OCI-LY7 (cell line): ENCODE measurements at places on chromosomes 5 and 9. TPM values are rescaled to one million over a fixed set of nuclear protein-coding genes. Genes with fewer than 3 reads are reported as not detected.

GRCh38 chr5:91182763-91183162 lies 200.4 kb downstream of the ARRDC3 start:
- peak; percentile 13 for DNase-seq

- no peak for DNase-seq
Observed at GRCh38 chr9:16193066-16193465, 640.2 kb downstream of the CCDC171 start.

- DNase-seq, result no peak
Observed at GRCh38 chr5:35887321-35888100, 30.8 kb downstream of the IL7R start.

DNA sequence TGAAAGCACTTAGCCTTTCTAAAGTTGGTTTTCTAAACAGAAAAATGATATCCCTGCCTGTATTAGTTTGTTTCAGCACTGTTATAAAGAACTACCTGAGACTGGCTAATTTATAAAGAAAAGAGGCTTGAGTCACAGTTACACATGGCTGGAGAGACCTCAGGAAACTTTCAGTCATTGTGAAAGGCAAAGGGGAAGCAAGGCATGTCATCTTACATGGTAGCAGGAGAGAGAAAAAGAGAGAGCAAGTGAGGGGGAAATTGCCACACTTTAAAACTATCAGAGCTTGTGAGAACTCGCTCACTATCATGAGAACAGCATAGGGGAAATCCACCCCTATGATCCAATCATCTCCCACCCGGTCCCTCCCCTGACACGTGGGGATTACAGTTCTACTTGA lies 64.9 kb downstream of the FAM170A start:
- DNase-seq, result no peak

The FOXD4L5 gene
- 0.93 and 1.5 TPM in 2 replicates for total RNA-seq

GRCh38 chr5:1538276-1538675 lies 14.5 kb upstream of the LPCAT1 start:
- no peak for DNase-seq

The GGTA1 gene
- total RNA-seq, result not detected in 2 replicates

DNA sequence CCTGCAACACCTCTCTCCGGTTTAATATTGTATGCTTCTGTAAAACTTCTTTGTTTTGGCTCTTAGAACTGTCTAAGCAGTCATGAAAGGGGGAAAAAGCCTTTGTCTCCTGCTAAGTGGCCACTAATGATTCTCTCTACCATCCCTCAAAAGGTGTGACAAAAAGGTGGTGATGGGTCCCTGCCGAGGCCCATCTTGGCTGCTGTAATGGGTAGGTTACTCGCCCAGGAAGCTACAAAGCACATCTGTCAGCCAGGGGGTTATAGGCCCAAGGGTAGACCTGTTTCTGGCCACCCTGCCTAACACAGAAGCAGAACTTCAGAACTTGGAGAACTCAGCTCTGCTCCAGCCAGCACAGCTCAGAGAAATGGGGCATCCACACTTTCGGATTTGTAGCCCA lies 1.6 kb downstream of the FAM219A start:
- DNase-seq, result no peak

DNA sequence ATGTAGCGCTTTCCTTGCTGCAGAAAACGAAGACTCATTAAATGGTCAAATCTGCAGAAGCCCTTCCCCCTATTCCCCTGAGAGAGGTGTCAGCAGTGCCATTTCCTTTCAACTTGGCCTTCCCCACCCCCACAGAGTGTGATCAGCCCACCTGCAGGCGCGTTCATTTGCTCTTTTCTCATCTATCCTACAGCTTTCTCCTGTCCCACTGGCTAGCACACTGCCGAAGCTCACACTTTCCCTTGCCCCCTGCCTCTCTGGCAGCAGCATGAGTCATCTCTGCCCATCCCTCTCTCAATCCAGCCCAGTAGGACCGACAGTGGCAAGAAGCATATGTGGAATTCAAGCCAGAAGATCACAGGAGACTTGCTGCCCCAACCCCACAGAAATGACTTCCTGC lies 213.8 kb downstream of the FAM114A2 start:
- DNase-seq, result peak; percentile 92

GRCh38 chr9:89256642-89257041 lies 54.4 kb upstream of the CKS2 start:
- DNase-seq, result no peak

The GALT gene
- total RNA-seq, result 61.2 and 62.5 TPM in 2 replicates

GRCh38 chr9:83992407-83992806 lies 11.8 kb downstream of the RMI1 start:
- DNase-seq, result no peak

DNA sequence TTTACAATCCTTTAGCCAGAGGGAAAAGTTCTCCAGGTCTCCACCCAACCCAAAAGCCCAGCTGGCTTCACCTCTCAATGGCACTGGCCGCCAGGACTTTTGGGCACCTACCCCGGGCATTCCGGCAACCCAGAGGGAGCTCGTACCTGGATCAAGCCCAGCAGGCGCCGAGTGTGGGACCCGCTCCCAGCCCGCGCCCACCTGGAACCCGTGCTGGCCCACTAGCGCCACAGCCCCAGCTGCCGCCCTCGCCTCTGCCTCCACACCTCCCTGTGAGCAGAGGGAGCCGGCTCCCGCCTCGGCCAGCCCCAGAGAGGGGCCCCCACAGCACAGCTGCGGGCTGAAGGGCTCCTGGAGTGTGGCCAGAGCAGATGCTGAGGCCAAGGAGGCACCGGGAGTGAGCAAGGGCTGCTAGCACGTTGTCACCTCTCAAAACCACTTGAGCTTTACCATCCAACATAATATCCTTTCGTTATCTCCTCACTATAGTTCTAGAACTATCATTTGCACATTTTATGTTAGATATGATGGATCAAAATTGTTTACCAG lies 69.7 kb downstream of the GCNT1 start:
- DNase-seq, result no peak

DNA sequence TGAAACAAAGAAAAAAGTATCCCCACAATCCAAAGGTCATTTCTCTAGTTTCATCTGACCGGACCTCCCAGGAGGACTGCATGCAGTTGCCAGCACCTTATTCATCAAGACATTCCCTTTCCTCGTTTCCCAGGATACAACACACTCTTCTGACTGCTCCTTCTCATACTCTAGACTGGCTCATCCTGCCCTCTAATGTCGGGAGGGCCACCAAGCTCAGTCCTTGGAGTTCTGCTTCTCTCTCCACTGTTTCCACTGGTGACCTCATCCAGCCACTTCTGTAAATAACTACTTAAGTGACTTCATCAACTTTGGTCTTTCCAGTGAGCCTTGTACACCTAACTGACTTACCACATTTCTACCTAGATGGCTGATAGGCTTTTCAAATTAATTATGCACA lies 179.1 kb downstream of the EPB41L4A start:
- no peak for DNase-seq

GRCh38 chr9:71383308-71383940 lies 262.0 kb upstream of the TRPM3 start:
- no peak for DNase-seq

The AGXT2 gene
- total RNA-seq, result not detected in 2 replicates

DNA sequence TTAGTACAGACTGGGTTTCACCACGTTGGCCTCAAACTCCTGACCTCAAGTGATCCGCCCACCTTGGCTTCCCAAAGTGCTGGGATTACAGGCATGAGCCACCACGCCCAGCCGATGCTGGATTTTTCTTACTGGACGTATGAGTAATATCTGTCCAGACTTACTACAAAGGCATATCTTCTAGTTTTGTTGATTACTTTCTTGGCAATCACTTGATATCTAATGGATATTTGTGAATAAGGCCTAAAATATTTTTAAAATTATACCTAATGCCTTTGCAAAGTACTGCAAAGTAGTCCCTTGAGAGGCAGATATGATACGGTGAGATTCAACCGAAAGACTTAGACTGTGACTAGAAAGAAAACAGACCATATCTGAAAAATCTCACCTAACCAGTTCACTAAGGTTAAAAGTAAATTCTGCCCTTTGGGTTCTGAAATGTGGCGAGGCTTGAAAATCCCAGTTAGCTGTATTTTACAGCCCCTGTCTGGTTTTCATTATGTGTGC lies 152.1 kb downstream of the GNAQ start:
- DNase-seq, result no peak

DNA sequence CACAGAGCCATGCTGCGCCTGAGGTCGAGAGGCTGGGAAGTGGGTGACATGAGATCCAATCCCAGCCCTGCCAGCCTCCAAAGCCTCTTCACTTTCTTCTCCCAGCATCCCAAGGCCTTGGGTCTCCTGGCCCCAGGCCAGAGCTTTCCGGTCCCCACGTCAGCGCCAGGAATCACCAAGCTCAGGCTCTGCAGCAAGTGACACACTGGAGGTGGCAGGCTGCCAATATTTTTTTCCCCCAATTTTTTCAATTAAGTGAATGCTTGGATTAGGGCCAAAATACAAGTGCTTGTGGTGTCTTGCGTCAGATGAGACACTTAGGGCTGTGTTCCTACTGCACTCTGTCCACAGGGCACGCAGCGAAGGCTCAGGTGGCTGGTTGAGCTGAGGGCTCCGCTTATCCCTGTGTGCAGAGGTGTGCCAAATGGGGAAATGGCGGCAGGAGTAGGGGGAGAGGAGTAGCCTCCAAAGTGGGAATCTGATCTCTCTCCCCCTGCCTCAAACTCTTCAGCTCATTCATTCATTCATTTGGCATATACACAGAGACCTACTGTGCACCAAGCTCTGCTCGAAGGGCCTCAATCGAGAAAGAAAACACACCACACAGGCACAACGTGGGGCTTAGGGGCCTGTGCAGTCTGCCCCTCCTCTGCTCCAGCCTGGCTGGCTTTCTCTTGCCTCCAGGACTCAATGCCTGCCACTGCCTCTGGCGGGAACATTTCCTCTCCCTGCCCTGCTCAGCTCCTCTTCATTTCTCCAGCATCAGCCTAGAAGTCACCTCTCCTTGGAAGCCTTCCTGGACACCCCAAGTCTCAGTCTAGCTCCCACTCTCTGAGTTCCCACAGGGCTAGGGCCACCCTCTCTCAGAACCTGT lies 16.6 kb downstream of the SH3PXD2B start:
- no peak for DNase-seq

- no peak for DNase-seq
Observed at GRCh38 chr5:62731022-62731421, 152.4 kb downstream of the LRRC70 start.

DNA sequence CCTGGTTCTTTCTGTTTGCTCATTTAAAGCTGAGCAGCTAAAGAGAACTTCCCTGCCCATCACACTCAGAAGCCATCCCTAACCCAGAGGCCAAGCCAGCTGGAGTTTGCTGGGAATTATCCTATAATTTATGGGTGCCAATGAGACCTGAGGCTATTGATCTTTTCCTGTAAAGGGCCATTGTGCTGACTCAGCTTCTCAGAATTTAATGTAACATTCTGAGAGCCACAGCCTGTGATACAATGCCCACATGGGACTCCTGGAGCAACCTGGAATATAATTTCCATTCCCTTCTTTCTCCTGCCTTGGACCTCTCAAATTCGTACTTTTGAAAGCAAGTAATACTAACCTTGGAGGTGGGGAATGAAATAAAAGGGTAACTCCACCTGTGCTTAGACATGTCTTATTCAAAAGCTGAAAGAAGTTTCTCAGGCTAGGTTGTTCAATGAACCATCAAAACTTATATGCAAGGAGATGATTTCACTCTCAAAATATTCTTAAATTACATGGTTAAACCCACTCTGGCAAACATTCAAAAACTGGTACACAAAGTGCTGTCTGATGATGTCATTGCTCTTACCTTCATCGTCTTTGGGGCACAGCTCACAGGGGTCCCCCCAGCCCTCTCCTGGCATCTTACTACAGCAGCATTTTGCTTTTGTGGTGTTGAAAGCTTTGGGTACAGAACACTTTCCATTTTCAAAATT lies 206.7 kb downstream of the SLC12A2 start:
- DNase-seq, result no peak

- DNase-seq, result no peak
Observed at GRCh38 chr9:96618209-96619123, 1.2 kb downstream of the CDC14B start.
